ENCODE measurements at places on chromosomes 3 and 15.

DNA sequence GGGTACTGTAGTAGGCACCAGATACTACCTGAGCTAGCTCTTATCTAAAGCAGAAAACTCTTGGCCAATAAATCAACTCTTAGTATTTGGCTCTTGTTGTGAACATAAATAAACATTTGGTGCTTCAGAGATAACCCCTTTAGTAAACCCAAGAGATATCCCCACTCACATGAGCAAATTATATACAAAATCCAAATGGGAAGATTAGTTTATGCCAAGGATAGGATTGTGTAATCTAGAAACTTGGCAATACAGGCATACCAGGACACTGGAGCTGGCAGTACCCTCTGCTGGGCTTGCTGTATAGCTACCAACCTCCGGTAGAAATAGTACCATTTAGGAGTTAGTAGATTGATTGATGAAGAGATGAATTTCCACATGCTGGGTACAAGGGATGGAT, 127.0 kb downstream of the LIPC start:
- DNase-seq: no peak

DNA sequence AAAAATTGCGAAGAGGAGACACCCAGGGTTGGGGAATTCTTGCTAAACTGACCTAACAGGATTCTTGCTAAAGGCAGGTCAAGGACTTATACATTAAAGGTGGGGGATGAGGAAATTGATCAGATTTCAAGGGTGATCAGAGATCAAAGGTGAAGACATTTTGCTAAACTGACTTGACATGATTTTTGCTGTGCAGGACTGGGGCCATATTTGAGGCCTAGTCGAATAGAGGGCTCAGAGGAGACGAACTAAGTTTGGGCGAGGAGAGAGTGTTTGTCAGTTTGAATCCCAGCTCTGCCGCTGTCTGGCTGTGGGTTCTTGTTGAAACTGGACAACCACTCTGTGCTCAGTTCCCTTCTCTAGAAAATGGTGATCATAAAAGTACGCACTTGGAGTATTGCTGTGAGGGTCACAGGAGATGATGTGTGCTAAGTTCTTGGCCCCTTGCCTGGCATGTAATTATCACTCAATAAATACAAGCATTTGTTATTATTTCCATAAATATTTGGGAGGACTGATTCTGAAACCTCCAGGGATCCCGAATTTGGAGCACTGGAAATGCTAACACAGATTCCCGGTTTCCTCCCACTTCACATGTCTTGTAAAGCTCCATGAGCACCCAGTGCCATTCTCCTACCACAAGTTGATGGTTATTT, 364.8 kb upstream of the PROK2 start:
- no peak for DNase-seq

DNA sequence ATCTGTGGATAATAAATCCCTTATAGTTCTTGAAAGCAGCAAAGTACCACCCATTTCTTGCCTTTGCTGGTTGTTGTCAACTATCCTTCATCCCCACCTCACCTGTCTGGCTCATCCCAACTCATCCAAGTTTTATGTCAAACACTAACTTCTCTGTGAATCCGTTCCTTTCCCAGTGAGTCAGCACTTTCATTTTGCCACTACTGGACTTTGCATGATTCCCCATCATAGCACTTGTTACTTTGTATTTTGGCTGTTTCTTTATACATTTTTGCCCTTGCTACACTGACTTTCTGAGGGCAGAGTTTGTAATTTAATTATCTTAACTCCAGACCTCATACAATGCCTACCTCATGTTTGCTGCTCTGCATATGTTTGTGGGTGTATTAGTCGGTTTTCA, 90.8 kb upstream of the RORA start:
- DNase-seq: no peak

GRCh38 chr3:116007000-116007399, 383.7 kb downstream of the GAP43 start:
- DNase-seq: no peak

DNA sequence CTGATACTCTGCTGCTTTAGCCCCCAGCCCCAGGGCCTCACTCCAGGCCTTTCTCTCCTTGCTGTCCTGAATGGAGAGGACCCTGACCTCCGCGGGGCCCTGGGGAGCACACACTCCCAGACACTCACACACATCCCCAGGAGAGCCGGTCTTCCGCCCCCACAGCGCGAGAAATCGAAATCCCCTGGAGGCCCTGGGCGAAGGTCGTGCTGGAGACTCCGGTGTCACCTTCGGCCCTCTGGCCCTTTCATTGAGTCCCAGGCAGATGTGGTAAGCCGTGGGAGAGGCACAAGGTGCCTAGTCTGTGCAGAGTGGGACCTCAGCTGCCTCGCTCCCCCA, 848 bp upstream of the GOLGA8B start:
- DNase-seq: no peak

DNA sequence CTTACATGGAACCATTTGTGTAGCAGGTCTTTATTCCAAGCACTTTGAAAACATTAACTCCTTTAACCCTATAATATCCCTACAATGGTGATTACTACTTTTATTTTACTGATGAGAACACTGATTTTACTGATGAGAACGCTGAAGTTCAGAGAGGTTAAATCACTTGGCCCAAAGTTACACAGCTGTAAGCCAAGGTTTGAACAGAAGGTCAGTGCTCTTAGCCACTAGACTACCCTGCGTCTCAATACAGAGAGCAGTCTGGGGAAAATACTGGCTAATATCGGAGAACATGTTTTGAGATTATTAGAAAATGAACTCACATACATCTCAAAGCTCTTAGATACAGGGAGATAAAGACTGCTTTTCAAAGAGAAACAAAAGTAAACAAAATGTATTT, 827.2 kb downstream of the FHIT start:
- no peak for DNase-seq

DNA sequence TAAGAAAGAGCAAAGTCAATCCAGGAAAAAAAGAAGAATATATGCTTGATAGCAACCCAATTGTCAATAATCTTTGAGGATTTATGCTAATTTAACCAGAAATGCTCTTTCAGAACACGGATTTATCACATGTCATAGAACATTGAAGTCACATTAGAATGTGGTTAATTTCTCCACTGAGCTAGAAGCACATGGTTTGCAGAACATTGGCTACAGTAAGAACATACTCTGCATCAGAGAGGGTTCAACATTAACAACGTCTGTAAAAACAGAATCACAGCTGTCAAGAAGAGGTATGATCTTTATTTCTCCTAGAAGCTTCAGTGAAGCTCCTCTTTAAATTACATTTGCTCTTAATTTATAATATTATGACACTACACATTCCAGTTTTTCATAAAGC, 619.7 kb upstream of the AGTR1 start:
- DNase-seq: no peak
